ENCODE measurements at places on chromosomes 2 and 18.
A peak's percentile ranks its signal among the peaks of the same experiment; 100 is the strongest.

GRCh38 chr2:226256237-226256636, 543.4 kb downstream of the IRS1 start:
- peak; percentile 88 for DNase-seq

DNA sequence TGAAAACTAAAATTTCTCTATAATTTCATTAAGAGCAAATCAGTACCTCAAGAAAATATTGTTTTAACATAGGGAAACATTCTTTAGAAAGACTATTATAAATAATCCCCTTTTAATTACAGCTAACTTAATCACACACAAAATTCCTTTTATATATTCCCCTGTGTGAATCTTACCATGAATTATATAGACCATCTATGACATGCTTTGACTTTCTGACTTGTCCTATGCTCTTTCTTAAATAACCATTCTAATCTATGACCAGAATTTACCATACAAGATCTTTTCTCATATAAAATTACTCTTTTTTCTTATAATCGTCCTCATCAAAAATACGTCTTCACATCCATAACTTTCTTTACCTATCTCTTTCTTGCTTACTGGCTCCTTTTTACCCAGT, 824.2 kb upstream of the FAM98A start:
- DNase-seq = no peak

DNA sequence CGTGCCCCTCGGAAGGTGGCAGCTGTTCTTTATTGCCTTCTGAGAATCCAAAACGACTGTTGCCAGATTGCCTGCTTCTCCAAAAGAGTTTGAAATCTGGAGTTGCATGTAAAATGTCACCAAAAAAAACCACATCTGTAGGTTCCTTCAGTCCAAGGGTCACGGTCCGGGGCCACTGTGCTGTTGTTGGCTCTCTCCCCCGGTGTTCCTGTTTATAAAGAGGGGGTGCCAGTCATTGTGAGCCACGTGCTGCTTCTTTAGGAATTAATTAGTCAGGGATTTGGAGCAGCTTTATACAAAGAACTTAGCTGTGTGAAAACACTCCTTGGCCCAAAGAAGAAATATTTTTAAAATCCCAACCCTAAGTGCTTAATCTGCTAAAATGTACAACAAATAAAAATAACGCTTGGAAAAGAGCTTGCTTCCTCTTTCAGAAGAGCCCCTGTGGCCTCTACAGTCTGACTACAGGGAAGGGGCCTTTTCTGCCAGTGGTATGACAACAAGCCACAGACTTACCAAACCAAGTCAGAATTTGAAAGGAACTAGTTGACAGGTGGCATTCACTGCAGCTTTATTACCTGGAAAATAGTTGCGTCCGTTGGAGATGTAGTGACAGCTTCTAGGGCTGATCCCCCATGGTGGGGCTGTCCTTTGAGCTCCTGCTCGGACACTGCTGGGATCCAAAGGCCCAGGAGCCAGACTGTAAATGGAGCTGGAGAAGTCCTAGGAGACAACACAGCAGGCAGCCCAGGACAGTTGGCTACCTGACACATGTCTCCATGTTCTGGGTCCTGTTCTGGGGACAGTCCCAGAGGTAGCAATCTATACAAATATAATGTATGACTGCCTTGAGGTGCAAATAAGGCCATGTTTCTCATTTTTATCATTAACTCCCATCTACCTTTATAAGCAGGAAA, 84.5 kb upstream of the SLC1A4 start:
- no peak for DNase-seq

DNA sequence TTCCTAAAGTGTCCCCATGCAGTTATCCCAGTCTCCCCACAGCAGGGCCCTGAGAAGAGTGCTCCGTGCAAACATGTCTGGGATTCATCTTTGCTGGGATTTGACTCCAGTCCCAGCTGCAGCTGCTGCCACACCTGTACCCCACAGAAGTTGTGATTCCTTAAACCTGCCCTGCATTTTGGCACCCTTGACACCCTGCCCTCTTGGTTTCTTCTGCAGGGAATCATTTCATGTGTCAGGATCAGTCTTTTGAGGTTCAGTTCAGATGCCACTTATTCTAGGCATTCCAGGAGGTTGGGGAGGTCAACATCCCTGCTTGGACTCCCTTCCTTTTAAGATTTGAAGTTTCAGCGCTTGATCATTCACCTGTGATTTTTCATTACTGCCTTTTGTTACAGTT, 108.3 kb downstream of the SPTBN1 start:
- no peak for DNase-seq

- DNase-seq = no peak
These were observed 34.3 kb upstream of the CD226 start for GRCh38 chr18:69981948-69982347.

DNA sequence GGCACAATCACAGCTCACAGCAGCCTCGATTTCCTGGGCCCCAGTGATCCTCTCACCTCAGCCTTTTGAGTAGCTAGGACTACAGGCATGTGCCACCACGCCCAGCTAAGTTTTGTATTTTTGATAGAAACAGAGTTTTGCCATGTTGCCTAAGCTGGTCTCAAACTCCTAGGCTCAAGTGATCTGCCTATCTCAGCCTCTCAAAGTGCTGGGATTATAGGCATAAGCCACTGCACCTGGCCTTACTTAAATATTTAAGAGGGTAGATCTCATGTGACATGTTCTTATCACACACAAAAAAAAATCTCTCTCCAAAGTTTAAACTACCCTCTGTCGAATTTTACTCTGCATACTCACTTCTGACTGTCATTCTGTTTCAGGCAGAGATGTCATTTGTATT, 75.4 kb upstream of the CHRNA1 start:
- no peak for DNase-seq

DNA sequence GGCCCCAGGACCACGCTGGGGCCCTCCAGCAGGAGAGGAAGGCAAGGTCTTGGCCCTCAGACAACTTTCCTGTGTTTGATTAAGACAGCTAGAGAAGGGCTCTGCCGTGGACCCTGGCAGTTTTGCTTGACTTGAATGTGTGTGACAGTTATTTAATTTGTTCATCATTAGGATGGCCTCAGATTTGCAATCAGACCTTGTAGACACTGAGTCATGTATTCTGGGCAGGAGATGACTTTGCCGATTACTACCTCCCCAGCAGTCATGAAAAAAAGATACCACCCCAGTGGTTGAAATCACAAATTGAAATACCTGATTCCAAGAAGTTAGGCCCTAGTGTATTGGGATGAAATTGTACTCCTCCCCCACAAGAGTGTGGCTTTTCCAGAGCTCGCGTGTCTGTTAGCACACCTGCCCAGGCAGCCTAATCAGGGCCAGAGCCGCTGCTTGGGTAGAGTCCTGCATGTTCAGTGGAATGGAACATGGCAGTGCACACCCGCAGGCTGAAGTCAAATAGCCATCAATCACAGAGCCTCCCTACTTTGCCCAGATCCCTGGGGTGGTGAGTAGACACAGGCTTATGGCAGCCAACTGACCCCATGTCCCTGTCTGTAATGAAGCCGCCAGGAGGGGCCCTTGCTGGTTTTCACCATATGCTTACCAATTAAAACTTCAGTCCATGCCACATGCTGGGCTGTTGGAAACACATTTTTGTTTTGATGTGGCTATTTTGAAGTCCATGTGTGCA, 122.5 kb downstream of the TPGS2 start:
- peak; percentile 61 for DNase-seq

GRCh38 chr2:150126839-150127238, 360.6 kb downstream of the RND3 start:
- no peak for DNase-seq

GRCh38 chr2:204585930-204586329, 40.7 kb downstream of the PARD3B start:
- DNase-seq = no peak

GRCh38 chr2:42930025-42930581, 137.7 kb upstream of the HAAO start:
- no peak for DNase-seq

- DNase-seq = no peak
These were observed 95.7 kb downstream of the MALT1 start for GRCh38 chr18:58766946-58767345.

DNA sequence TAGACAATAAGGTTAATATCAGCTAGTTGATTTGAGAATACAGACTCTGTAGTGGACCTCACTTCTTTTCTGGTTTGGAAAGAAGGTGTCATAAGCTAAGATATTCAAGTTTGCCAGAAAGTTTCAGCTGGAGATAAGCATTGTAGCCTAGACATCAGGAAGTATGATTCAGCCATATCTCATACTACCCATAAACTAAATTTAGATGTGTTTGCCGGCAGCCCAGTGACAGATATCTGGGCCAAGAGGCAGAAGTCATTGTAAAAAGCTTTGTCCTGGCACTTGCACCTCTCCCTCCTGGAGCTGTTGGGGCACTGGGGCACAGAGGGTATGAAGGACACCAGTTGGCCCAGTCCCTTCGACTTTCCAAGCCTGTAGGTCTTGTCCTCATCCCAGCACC, 128.0 kb downstream of the EPHA4 start:
- peak; percentile 21 for DNase-seq

DNA sequence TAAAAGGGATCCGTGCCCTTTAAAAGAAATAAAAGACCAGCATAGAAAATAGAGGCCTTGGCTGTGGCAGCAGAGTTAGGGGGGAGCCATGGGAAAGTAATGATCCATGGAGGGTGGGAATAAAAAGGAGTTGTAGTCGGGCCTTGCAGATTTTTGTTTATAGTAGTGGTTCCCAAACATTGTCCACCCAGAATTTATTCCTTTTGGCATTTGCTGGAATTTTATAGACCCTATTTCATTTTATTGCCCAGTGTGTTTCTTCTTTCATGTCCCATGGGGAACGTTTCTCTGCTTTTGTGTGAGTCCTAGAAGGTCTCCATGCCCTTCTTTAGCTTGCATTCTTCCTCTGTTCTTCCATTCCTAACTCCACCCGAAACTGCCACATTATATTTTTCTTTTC, 222.2 kb downstream of the LTBP1 start:
- no peak for DNase-seq

- DNase-seq = no peak
These were observed 34.2 kb upstream of the GPC1 start for GRCh38 chr2:240401308-240401707.

DNA sequence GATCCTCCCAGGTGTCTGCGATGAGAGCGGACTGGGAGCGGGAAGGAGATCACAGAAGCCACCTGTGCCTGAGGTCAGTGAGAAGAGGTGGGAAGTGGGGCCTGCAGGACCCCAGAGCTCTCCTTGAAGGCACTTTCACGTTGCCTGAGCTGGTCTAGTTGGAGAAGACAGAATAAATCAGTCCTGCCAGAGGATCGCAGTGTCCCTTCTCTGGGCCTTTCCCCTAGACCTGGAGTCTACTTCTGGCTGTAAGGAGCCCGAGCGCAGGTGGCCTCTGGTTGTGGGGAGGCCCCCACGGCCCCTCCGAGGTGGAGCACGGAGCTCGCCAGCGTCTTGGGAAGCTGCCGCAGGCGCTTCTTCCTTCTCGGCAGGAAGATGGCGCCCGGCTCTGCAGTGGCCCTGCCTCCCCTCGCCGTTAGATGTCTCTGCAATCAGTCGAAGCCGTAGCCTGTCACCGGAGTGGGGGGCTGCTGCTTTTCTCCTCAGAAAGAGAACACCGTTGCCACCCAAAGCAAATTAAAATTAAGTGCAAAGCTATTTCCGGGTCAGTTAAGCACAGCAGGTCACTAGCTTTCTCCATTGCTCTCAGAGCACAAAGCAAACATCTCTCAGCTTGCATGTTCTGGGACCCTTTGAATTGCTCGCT, 212.0 kb upstream of the MYT1L start:
- DNase-seq = no peak

DNA sequence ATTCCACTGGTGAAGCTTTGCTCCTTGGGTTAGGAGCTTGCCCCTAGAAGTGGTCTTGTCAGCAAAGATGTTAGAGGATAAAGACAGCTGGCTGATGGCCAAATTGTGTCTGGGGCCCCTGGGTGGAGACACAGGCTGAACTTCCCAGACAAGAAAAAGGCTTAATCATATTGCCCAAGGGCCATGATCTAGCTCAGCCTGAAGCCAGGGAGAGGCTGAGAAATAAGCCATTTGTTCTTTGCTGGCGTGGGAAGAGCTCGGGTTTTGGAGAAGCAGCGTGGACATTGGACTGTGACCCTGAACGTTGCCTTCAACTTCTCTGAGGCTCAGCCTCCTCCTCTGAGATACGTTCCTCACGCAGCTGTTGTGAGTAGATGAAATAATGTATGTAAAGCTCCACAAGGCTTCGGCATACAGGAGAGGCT, 153.0 kb downstream of the ZFP36L2 start:
- DNase-seq = no peak

- DNase-seq = no peak
These were observed 2786.5 kb downstream of the RPIA start for GRCh38 chr2:91477731-91478672.

DNA sequence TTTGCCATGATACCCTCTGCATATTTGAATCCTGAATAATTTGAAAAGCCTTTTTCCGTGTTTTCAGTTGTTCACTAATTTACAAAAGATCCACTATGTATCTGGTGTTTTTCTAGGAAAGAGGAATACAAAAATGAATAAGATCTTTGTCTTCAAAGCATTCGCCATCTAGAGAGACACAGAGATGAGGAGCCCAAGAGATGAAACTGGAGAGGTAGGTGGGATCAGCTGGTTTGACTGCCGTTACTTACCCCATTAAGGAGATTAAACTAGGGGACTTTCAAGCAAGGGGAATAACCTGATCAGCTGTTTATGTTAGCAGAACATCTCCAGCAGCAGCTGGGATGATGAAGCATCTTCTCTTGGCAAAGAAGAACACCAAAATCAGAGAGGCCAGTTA, 150.2 kb upstream of the SATB2 start:
- DNase-seq = no peak

- DNase-seq = no peak
These were observed 79.0 kb downstream of the CRACDL start for GRCh38 chr2:98857001-98857400.

- DNase-seq = no peak
These were observed 28.7 kb upstream of the HNRNPA3 start for GRCh38 chr2:177183860-177184259.

DNA sequence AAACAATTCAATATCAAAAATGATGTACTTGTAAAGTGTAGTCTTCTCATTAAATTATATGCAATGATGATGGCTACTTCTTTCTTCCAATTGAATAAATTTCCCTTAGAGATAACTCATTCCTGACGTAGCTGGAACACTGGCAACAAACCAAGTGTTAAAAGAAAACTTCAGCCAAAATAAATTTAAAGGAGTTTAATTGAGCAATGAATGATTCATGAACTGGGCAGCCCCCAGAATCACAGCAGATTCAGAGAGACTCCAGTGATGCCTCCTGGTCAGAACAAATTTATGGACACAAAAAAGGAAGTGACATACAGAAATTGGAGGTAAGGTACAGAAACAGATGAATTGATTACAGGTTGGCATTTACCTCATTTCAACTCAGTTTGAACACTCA, 276.5 kb downstream of the DSC3 start:
- no peak for DNase-seq

- DNase-seq = no peak
These were observed 224.4 kb upstream of the MC4R start for GRCh38 chr18:60596928-60597327.

- peak; percentile 70 for DNase-seq
These were observed 11.1 kb upstream of the KCMF1 start for GRCh38 chr2:84959566-84960506.

- DNase-seq = no peak
These were observed 20.7 kb downstream of the CRYGD start for GRCh38 chr2:208103616-208104015.

All from kidney glomerular epithelial cell (primary cell).